NCI-H1930 (cell line): ENCODE measurements at places on chromosomes 6 and 20.
A peak's percentile ranks its signal among the peaks of the same experiment; 100 is the strongest.

DNA sequence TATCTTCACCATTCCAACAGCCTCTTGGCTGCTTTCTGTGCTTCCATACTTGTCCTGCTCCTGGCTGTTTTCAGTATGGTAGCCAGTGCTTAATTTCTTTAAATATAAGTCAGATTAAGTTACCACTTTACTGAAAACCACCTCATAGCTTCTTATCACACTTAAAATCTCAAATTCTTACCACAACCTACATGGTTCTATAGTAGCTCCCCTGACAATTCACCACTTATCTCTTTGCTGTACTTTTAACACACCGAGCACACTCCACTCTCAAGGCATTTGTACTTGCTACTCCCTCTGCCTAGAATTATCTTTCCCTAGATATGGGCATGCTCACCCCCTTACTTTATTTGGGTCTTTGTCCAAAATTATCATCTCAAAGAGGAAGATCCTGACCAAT lies 369.0 kb downstream of the TENT5A start:
- DNase-seq, result no peak

GRCh38 chr20:42482808-42483207 lies 706.9 kb downstream of the PTPRT start:
- no peak for DNase-seq

GRCh38 chr6:45187836-45188235 lies 140.3 kb upstream of the RUNX2 start:
- DNase-seq, result no peak

DNA sequence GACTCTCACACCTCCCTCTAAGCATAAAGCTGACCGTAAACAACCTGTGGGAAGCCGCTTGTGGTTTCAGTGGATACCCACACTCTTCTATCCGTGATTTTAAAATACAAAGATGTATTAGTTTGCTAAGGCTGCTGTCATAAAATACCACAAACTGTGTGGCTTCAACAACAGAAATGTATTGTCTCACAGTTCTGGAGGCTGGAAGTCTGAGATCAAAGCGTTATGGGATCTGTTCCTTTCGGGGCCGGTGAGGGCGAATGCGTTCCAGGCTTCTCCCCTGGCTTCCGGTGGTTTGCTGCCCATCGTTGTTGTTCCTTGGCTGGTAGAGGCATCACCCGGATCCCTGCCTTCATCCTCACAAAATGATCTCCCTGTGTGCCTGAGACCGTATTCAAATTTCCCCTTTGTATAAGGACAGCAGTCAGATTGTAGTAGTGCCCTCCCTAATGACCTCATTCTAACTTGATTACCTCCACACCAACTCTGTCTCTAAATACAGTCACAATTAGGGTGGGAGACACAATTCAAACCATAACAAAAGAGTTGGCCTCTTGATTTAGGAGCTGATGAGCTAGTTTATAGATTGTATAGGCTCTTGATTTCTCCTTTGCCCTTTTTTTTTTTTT lies 210.6 kb upstream of the SOX4 start:
- DNase-seq, result no peak

GRCh38 chr20:22462975-22463914 lies 121.1 kb downstream of the FOXA2 start:
- no peak for DNase-seq

GRCh38 chr6:157513004-157513603 lies 132.1 kb downstream of the ZDHHC14 start:
- DNase-seq, result no peak

GRCh38 chr20:11355345-11355744 lies 562.3 kb upstream of the BTBD3 start:
- no peak for DNase-seq

DNA sequence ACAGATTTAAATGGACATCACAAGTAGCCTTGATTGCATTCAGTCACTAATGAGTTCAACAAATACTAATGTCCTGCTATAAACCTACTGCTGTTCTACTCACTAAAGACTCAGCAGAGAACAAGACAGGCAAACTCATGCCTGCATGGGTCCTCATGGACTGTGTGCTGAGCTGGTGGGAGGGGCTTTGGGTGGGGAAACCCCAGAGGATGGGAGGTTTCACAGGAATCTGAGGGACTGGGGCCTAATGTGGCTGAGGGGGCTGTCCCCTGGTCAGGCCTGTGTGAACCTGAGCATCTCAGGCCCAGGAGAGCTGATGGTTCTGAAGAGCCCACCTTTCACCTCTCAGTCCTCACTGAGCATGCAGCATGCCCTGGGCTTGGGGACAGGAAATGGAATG lies 1.4 kb downstream of the CST8 start:
- DNase-seq, result no peak

- DNase-seq, result no peak
These were observed 6.4 kb downstream of the ZUP1 start for GRCh38 chr6:116662202-116662601.

DNA sequence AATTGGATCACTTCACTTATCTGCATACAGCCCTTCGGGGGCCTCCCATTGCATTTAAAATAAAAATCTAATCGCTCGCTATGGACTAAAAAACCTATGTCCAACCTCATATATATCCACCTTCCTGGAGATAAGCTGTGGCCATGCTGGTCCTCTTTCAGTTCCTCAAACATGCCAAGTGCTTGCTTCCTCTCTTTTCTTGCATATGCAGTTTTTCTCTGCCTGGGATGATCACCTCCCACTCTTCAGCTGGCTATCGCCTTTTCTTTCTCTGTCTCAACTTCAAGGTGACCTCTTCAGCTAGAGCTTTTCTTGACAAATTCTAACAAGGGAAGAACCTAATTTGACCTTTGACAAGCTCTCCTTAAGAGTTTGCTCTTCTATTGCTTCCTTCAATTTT lies 5.6 kb upstream of the TFB1M start:
- DNase-seq, result no peak

GRCh38 chr20:7660165-7660564 lies 280.1 kb downstream of the HAO1 start:
- DNase-seq, result no peak

DNA sequence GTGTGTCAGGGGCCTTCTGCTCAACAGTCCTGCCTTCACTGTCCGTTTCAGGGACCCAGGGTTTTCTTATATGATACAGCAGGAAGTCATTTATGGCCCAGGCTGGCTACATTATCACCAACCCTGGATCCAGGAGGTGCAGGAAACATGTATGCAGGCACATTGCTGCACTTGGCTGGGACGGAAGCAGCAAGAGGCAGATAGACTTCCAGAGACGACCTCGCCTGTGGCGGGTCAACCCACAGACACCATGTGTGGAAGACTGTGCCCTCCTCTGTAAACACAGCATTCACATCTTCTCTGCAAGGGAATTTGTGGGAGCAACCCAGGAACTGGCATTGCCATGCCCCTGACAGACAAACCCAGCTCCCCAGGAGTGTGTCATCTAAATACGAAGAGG lies 43.7 kb downstream of the TBC1D7 start:
- DNase-seq, result no peak

DNA sequence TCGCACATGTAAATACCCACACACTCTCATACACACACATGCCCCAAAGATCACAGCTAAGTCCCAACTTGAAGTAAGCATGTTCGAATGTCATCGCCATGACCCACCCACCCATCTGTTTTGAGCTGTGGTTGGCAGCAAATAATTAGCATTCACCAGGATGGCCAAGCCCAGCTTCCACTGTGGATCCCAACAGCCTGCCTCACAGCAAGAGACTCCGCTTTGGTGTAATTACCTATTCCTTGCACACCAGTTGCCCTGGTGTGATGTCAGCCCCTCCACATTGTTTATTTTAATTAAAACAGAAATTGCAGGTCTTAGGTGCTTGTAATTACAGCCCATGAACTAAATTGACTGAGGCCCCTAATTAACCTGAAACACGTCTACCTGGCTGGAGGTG lies 81.1 kb downstream of the MAFB start:
- no peak for DNase-seq

GRCh38 chr6:15430931-15431405 lies 185.1 kb downstream of the JARID2 start:
- DNase-seq, result no peak

DNA sequence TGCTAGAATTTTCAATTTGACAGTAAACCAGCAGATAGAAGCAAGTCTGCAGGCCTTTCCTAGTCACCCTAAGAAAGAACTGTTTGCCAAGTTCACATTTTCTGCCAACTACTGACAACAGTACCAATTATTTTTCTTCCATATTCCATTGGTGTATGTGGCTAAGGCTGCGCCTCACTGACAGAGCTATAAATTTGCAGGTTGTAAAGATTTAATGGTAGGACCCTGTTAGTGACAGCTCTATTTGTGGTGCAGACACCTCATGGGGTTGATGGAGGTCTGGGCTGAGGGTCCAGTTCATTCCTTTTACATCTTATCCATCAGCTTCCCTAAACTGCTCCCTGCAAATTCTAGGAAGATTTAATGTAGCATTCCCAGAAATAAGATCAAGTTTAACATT lies 228.5 kb downstream of the FRK start:
- DNase-seq, result no peak

- DNase-seq, result no peak
These were observed 635 bp upstream of the ELOVL2 start for GRCh38 chr6:11044712-11045167.

DNA sequence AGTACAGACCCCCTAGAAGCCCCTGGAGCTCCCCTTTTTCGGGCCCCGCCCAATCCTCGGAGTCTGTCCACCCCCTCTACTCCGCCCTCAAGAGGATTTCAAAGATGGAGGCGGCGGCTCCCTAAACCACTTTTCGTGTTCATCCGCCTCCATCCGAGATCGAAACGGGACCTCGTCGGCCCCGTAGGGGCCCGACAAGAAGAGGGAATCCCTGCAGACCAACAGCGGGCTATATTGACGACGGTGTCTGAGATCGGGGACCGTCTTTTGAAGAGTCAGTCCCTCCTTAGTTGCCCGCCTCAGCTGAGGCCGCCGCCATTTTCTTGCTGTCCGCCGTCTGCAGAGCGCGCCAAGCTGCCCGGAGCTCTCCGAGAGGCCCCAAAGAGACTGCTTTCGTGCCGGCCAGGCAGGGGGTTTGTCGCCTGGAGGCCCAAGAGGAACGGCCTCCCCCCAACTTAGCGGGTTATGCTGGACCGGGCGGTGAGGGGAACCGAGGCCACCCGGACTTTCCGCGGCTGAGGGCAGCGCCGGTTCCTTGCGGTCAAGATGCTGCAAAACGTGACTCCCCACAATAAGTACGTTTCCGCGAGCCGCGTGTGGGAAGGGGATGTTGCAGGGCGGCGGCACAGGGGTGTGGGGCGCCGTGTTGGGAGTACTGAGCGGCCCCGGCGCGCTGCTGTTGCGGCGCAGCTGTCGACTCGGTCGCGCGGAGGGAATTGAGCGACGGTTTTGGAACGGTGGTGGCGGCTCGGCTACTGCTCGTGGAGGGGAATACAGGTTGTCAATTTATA lies 4.2 kb downstream of the BRD2 start:
- no peak for DNase-seq

DNA sequence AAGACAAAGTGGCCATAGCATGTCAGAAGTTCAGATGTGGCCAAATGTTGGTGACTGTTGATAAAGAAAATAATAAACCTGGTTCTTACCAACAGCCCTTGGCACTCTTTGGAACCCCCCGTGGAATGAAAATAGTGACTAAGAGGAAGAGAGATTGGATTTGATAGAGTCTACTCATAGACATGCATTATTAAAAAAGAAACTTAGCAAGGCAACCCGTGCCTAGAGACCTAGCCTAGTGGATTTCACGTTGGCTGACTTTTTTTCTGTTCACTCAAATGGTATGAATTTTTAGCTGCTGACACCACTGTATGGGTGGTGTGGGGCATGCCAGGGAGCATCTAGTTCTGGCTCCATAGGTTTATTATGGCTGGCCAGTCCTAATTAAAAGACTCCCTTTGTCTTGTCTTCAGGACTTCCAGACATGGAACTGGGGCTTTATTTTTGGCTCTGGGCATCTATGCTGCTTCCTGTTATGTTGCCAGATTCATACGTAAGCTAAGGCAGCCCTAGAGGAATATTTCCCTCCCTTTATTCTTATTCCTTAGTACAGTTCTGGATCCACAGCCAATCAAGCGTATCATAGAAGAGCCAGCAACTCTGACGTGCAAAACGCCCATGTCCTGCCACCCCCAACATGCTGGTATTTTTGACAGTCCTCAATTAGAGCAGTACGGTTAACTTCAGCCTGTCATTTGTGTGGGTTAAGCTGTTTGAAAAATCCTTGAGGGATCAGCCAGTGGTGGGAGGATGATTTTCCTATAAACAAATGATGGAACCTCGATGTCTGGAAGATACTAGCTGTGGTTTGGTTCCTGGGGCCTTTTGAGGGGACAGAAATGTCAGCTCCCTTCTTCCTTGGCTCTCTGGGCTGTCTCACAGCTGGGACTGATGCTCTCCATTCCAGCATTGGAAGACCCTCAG lies 127.5 kb downstream of the ISM1 start:
- no peak for DNase-seq

DNA sequence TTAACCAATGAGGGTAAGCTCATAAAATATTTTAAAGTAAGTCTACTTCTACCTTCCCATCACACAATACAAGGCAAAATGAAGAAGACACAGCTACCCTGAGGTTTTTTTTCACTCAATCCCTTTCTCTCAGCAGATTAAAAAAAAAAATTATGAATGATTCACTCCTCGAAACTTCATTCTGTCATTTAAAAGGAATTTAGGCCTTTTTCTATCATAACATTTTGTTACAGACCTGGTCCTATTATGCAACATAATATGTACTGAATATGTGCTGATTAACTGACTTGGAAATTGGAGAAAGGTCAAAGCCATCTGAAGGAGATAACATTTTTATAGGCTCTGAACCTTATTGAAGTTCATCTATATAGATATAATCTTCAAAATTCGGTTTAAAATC lies 45.5 kb downstream of the PRL start:
- no peak for DNase-seq

- DNase-seq, result no peak
These were observed 72.2 kb downstream of the UNC5CL start for GRCh38 chr6:40966860-40967259.

GRCh38 chr20:53187392-53188068 lies 215.4 kb downstream of the TSHZ2 start:
- no peak for DNase-seq

DNA sequence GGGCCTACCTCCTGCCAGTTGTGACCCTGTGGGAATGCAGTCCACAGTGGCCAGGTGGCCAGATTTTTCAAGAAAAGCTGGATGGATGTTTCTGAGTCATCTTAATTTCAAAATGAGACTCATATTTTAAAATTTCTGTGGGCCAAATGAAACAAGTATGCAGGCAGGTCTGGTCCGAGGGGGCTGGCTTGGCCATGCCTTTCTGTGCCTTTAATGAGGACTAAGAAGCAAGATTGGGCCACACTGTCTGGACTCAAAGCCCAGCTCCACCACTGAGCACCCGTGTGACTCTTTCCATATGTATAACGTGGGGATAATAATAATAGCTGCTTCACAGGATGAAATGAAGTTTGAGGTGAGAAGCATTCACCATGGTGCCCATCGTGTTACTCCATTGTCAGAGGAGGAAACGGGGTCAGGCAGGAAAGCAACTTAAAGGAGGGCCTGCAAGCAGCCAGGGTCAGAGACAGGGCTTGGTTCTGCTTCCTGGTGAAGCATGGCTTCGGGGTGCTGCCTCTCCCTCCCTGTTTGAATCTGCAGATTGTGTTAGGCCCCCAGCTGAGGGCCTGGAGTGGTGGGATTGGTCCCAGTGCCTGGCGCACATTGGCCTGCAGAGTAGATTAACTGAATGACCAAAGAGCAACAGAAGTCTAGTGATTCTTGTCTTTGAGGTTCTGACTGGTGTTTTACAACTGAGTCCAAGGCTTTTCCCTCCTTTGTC lies 3.8 kb downstream of the SOX12 start:
- no peak for DNase-seq

GRCh38 chr6:87322304-87323212 lies at the start of gene SMIM8:
Gene SMIM8 (plus strand): TSS chr6:87322588. CDS start chr6:87337032, 14,444 bp downstream.
- DNase-seq, result peak; percentile 56
